ENCODE measurements at places on chromosomes 1 and 21. TPM values are rescaled to one million over a fixed set of nuclear protein-coding genes. Genes with fewer than 3 reads are reported as not detected.

Gene TARDBP
- 228 TPM for total RNA-seq

GRCh38 chr21:42215942-42216725, 2.8 kb upstream of the ABCG1 start:
- no peak for DNase-seq
- no peak overlapping the region for H3K27ac ChIP-seq
- peaks cover 50% of the 10 kb centered on the region for H3K27me3 ChIP-seq
- no peak overlapping the region for H3K4me3 ChIP-seq
- no peaks in the 10 kb centered on the region for H3K36me3 ChIP-seq
- peaks cover 7% of the 10 kb centered on the region for H3K4me1 ChIP-seq

DNA sequence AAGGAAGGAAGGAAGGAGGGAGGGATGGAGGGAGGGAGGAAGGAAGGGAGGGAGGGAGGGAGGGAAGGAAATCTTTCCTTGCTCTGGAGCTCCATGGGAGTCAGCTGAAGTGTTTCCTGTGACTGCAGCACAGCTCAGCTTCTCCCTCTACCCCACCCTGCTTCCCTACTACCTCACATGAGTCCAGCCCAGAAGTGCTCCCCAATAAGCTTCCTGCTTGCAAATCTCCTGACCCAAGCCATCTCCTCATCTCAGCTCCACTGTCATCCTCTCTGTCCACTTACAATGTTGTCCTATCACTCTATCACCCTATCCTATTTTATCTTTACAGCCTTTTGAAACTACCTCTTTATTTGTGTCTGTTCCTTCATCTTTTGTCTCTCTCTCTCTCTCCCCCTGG, 52.9 kb upstream of the SSBP3 start:
- H3K27me3 ChIP-seq, result peaks cover 3% of the 10 kb centered on the region
- H3K36me3 ChIP-seq, result no peaks in the 10 kb centered on the region
- no peak for DNase-seq
- H3K4me3 ChIP-seq, result no peak overlapping the region
- H3K27ac ChIP-seq, result no peak overlapping the region

GRCh38 chr1:155646307-155646706, 36.3 kb downstream of the MSTO1 start:
- H3K27ac ChIP-seq, result no peak overlapping the region
- peaks cover 23% of the 10 kb centered on the region for H3K27me3 ChIP-seq
- peaks cover 5% of the 10 kb centered on the region for H3K4me1 ChIP-seq
- H3K36me3 ChIP-seq, result peaks cover 28% of the 10 kb centered on the region

Gene ID3
- total RNA-seq, result 168 TPM

Gene MX2
- 4.0 TPM for total RNA-seq

DNA sequence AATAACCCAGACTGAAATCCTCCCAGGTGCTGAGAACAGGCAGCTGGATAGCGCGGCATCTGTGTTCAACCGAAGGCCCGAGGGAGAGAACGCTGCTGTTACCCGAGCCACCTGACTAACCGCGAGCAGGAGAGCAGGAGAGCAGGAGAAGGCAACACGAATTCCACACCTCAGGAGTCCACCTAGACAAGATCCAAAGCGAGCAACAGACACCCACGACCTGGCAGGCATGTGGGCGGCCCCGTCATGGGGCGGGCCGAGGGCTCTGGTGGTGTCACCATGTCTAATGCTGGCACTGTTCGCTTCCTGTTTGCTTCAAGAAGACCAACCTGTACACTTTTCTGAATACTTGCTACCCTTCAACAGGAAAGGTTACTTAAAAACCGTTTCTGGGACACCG, 20.9 kb upstream of the SPATC1L start:
- peaks cover 52% of the 10 kb centered on the region for H3K36me3 ChIP-seq
- no peak overlapping the region for H3K27ac ChIP-seq
- H3K27me3 ChIP-seq, result no peaks in the 10 kb centered on the region
- H3K4me3 ChIP-seq, result no peak overlapping the region

DNA sequence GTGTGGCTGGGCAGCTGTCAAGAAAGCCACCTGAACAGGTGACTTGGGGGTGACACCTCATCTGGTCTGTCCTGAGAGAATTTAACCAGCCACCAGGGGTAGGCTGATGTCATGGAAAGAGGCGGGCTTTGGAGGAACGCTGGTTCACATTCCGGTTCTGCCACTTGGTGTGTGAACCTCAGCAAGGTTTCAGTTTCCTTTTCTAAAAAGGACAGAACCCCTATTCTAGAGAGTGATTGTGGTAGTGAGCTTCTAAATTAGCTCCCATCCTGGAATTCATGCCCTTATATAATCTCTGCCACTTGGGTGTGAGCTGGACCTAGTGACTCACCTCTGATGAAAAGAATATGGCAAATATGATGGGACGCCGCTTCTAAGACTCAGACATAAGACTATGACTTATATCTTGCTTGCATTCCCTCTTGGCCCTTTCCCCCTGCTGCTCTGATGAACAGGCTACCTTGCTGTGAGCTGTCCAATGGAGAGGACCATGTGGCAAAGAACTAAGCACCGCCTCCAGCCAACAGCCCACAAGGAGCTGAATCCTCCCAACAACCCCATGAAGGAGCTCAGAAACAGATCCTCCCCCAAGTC, 332.1 kb downstream of the RRAGC start:
- peaks cover 8% of the 10 kb centered on the region for H3K4me1 ChIP-seq
- no peak overlapping the region for H3K4me3 ChIP-seq
- H3K27ac ChIP-seq, result no peak overlapping the region
- no peaks in the 10 kb centered on the region for H3K27me3 ChIP-seq
- DNase-seq, result peak; percentile 26

DNA sequence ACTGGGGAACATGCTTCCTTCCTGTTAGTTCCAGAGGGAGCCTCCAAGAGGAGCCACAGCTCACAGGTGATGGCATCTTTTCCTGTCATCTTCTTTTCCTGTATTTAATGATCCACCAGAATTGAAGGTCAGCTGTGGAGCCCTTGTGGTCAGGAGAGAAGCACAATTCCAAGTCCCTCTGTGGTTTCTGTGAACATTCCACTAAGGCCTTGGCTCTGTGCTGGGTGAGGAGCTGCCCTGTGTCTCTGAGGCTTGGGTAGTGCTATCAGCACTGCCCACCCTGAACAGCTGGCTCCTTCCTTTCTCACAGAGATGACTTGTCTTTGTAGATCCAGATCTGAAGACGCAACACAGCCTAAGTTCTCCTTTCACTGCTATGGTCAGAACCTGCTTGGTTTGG, 141.9 kb upstream of the MAP1LC3C start:
- no peaks in the 10 kb centered on the region for H3K4me1 ChIP-seq
- no peak overlapping the region for H3K27ac ChIP-seq
- peaks cover 16% of the 10 kb centered on the region for H3K36me3 ChIP-seq
- H3K27me3 ChIP-seq, result peaks cover 4% of the 10 kb centered on the region
- H3K4me3 ChIP-seq, result no peak overlapping the region

DNA sequence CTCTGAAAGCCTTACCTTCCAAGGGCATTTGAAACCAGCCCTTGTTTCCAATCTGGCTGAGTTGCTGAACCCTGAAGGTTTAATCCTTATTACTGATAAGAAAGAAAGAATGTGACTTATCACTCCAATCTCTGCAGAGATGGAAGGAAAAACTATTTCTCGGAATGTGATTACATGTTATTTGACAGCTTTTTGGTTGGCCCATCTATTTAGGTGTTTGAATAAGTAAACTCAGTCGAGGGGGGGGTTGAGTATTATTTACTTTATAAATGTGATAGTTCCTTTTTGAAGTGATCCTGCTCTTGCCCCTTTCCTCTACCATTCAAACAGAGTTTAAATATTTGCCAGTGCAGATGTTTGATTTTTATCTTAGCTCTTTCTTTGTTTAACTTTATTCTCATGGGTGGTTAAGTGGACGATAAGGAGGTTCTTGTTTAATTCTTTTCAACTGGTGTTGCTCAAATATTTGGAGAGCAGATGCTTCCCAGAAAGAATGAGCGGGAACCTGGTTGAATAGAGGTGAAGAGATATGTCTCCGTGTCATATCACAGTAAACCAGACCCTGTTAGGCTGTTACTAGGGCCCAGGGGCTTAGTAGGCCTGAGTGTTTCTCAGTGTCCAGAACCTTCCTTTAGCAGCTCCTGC, 126.1 kb downstream of the CACHD1 start:
- H3K4me1 ChIP-seq, result peaks cover 46% of the 10 kb centered on the region
- H3K27ac ChIP-seq, result peak overlapping the region; percentile 21
- H3K4me3 ChIP-seq, result no peak overlapping the region
- no peaks in the 10 kb centered on the region for H3K27me3 ChIP-seq

- peak overlapping the region; percentile 72 for H3K27ac ChIP-seq
- DNase-seq, result peak; percentile 35
- peaks cover 25% of the 10 kb centered on the region for H3K4me1 ChIP-seq
- peak overlapping the region; percentile 91 for H3K4me3 ChIP-seq
- peaks cover 6% of the 10 kb centered on the region for H3K36me3 ChIP-seq
These were observed 499 bp upstream of the SH3GLB1 start for GRCh38 chr1:86703696-86704457.

DNA sequence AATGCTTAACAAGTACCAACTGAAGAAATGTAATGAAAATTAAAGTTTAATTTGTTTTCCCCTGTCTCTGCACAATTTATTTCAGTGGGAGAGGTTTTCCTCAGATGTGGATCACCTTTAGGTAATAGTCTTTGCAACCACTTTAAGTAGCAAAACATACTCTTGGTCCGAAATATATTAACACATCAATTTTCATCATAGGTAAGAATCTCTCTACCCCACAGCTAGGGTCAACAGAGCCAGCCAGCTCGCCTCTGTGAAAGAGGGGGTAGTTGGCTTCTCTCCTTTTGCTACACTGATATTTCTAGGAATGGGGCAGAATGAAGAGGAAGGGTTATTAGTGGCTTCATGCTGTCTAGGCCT, 24.8 kb upstream of the MCL1 start:
- peaks cover 29% of the 10 kb centered on the region for H3K4me1 ChIP-seq
- peak overlapping the region; percentile 99 for H3K27ac ChIP-seq
- no peak for DNase-seq
- H3K27me3 ChIP-seq, result no peaks in the 10 kb centered on the region
- peaks cover 16% of the 10 kb centered on the region for H3K36me3 ChIP-seq
- H3K4me3 ChIP-seq, result peak overlapping the region; percentile 1

- DNase-seq, result no peak
- H3K4me1 ChIP-seq, result peaks cover 10% of the 10 kb centered on the region
- no peak overlapping the region for H3K27ac ChIP-seq
- H3K36me3 ChIP-seq, result no peaks in the 10 kb centered on the region
These were observed 56.0 kb downstream of the CD46 start for GRCh38 chr1:207807690-207808321.

DNA sequence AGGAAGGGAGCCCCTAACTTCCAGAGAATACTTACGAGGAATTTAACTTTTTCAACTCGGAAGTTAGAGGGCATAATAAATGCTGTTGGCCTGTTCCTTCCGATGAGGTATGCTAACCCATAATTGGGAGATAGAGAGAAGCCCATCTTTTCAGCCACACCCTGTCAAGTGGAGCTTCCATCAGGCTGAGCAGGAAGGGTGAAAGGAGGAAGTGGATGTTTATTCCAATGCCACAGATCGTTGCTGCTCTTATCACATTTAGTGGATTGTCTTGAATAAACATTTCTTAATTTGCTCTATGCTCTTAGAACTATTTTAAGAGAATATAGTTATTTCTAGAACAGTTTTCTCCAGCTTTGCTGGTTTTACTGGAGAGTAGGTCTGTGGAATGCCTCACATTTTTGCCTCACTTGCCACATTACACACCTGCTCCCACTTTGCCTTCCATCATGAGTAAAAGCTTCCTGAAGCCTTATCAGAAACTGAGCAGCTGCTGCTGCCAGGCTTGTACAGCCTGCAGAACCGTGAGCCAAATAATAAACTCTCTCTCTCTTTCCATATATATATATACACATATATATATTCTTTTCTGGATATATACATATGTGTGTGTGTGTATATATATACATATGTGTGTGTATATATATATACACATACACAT, 60.0 kb upstream of the RGS21 start:
- H3K27me3 ChIP-seq, result no peaks in the 10 kb centered on the region
- H3K27ac ChIP-seq, result no peak overlapping the region

DNA sequence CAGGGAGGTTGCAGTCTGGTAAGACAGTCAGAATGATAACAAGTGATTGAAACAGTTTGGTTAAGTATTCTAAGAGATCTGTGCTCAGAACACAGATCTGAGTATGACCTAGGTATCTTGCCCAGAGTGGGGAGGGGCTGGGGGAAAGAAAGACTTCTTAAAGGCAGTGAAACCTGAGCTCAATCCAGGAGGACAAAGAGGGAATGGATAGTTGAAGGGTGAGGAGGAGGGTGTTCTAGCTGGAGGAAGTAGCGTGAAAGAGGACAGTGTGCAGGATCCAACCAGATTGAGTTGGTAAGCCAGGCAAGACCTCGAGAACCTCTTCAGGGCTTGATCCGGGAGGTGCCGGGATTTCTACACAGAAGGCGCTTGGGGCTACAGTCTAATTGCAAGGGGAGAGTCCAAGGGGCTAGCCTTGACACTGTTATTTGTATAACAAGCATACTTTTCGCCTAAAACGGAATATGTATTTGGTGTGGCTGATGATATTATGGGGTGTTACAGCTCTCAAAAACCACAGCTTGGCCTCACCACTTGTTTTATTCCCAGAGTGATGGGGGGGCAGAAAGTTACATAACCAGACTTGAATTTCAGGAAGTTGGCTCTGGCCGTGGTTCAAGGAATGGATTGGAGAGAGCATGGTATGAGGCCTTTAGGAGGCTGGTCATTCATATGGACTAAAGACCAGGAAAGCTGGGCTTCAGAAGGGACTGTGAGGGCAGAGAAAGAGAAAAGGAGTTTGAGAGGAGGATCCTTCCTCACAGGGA, 19.1 kb downstream of the RCSD1 start:
- DNase-seq, result no peak
- no peak overlapping the region for H3K27ac ChIP-seq
- H3K36me3 ChIP-seq, result no peaks in the 10 kb centered on the region
- peaks cover 19% of the 10 kb centered on the region for H3K4me1 ChIP-seq
- no peak overlapping the region for H3K4me3 ChIP-seq
- no peaks in the 10 kb centered on the region for H3K27me3 ChIP-seq

DNA sequence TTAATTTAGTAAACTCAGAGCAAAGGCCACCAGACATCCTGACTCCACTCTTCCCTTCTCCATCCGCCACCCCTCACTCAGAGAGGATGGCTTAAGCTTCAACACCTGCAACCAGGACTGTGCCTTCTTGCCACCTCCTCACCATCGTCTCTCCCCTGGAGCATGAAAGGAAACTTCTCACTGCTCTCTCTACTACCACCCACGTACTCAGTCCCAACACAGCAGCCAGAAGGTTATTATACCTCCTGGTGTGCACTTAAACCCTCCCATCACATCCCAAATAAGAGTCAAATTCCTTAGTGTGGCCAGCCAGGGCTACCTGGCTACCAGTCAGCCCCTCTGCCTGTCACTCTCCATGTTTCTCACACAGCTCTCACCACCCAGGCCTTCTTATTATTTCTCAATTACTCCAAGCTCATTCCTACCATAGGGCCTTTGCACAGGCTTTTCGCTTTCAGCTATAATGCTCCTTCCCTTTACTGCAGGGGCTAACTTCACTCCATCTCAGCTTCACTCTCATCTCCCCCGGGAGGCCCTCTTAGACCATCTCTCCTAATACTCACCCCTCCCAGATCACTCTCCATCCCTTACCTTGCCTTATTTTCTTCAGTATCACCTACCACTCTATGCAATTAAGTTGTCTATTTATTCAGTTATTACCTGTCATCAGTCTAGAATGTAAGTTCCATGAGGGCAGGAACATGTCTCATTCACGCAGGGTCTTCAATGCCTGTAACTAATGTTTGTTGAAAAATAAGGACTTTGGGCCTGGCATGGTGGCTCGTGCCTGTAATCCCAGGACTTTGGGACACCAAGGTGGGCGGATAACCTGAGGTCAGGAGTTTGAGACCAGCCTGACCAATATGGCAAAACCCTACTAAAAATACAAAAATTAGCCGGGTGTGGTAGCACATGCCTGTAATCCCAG, 137.5 kb downstream of the TOMM20 start:
- H3K27me3 ChIP-seq, result no peaks in the 10 kb centered on the region
- H3K36me3 ChIP-seq, result no peaks in the 10 kb centered on the region
- no peak overlapping the region for H3K4me3 ChIP-seq
- peaks cover 19% of the 10 kb centered on the region for H3K4me1 ChIP-seq
- no peak for DNase-seq

Data from WTC11 (cell line).